ENCODE measurements at places on chromosomes 12 and 14.

DNA sequence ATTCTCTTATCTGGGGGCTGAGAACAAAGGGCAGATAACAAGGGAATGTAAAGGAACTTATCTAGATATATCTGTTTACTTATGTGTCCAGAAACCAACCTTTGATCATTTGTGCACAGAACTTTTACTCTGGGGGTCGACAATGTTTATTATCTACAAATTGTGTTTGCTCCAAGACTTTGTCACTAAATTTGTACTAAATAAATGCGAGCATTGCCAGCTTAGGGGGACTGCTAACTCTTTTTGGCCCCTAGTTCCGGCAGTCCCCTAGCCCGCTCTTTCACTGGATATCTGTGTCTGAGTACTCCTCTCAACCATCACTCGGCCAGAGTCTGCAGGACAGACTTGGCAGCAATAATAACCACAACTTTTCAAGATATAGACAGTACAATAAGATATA, 88.2 kb downstream of the FSCB start:
- DNase-seq, result no peak

- no peak for DNase-seq
Observed at GRCh38 chr14:95157048-95157326, 342 bp downstream of the DICER1 start.

GRCh38 chr14:44279357-44279756, 227.7 kb downstream of the FSCB start:
- no peak for DNase-seq

- DNase-seq, result no peak
Observed at GRCh38 chr12:113397497-113398197, 6.0 kb downstream of the SDS start.

DNA sequence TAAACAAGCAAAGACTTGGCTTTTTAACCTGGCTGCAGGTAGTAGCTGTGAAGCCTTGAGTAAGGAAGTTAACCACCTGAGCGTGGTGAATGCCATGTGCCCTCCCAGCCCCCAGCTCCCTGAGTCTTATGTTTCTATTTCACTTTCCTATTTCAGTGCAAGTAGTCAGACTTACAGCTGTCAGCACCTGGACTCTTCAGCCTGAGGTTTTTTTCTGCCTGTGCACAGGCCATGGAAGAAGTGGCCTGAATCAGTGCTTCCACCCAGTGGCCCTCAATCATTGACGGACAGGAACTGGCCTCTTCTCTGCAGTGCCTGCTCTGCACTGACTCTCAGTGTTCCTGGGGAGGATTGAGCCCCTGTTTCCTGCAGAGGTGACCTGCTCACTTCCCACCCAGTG, 796.4 kb downstream of the MED13L start:
- DNase-seq, result no peak

GRCh38 chr14:45199230-45199629, 53.8 kb downstream of the MIS18BP1 start:
- no peak for DNase-seq

DNA sequence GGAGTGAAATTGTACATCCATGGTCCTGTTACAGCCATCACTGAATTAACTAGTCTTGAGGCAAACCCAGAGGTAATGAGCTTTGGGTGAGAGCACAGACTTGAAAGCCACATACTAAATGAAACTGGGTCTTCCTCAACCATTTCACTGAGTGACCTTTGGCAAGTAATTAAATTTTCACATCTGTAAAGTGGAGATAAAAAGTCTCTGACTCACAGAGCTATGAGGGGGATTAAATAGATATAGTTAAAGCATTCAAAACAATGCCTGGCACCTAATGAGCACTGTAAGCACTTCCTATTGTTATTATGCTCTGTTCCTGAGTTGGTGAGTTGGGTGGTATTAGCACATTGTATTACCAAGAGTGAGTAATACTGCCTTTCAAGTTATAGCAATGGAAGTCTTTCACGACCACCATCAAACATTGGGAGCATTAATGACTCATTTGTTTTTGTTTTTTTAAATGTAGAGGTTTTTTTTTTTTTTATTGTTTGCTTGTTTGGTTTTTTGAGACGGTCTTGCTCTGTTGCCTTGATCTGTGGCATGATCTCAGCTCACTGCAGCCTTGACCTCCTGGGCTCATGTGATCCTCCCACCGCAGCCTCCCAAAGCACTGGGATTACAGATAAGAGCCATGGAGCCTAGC, 12.5 kb upstream of the STRN3 start:
- DNase-seq, result no peak

- DNase-seq, result no peak
Observed at GRCh38 chr14:34325493-34325892, 136.5 kb downstream of the SPTSSA start.

DNA sequence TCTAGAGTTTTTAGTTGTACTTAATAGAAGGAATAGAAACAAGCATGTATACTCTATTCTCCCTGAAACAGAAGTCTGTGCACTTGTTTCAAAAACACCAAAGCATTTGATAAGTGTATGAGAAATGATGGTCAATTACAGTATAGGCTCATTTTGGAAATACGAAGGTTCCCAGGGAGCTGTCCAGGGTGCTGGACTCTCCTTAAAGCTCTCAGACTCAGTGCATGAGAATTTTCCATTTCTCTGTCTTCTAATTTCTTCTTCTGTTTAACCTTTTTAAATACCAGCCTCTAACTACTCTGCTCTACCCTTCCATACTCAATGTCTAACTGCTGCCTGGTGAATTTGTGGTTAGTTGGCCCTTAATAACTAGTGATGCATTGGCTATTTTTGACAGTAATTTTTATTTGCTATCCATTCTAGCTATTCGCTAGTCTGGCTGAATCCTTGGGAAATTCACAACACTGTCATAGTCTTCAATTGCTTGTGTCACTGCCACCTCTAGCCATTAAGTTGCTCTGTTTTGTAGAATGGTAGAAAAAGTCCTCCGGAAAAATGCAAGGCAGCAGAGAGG, 229.2 kb downstream of the NRXN3 start:
- no peak for DNase-seq

Measured in H4 (cell line).